Hepatocyte (in vitro differentiated cells): ENCODE measurements at places on chromosomes 4 and X. TPM values are rescaled to one million over a fixed set of nuclear protein-coding genes. Genes with fewer than 3 reads are reported as not detected.

GRCh38 chrX:56790778-56791177, 61.7 kb downstream of the NBDY start:
- no peak for DNase-seq
- no peaks in the 10 kb centered on the region for H3K4me1 ChIP-seq
- H3K36me3 ChIP-seq, result no peaks in the 10 kb centered on the region
- H3K4me3 ChIP-seq, result no peak overlapping the region

GRCh38 chrX:12058087-12058486, 80.2 kb upstream of the FRMPD4 start:
- H3K4me1 ChIP-seq, result no peaks in the 10 kb centered on the region
- H3K4me3 ChIP-seq, result no peak overlapping the region
- no peak overlapping the region for H3K27ac ChIP-seq
- DNase-seq, result no peak
- H3K27me3 ChIP-seq, result no peaks in the 10 kb centered on the region

- no peak for DNase-seq
- no peaks in the 10 kb centered on the region for H3K27me3 ChIP-seq
- no peaks in the 10 kb centered on the region for H3K4me1 ChIP-seq
Observed at GRCh38 chr4:5734853-5735252, 23.9 kb downstream of the EVC start.

GRCh38 chrX:24846550-24847150, 152.9 kb downstream of the POLA1 start:
- no peaks in the 10 kb centered on the region for H3K27me3 ChIP-seq
- H3K4me1 ChIP-seq, result no peaks in the 10 kb centered on the region
- no peak for DNase-seq
- H3K27ac ChIP-seq, result no peak overlapping the region

- no peak overlapping the region for H3K4me3 ChIP-seq
- no peaks in the 10 kb centered on the region for H3K27me3 ChIP-seq
- H3K4me1 ChIP-seq, result no peaks in the 10 kb centered on the region
- H3K27ac ChIP-seq, result no peak overlapping the region
- DNase-seq, result no peak
- H3K36me3 ChIP-seq, result no peaks in the 10 kb centered on the region
Observed at GRCh38 chr4:17562157-17562556, 14.8 kb upstream of the LAP3 start.

The HGFAC gene
- 1.7 and 1.8 TPM in 2 replicates for polyA plus RNA-seq

The CFP gene
- 0.17 and 0.58 TPM in 2 replicates for polyA plus RNA-seq
